Endothelial cell (in vitro differentiated cells): ENCODE measurements at places on chromosomes 5 and 9.

- no peak for DNase-seq
Observed at GRCh38 chr9:93813221-93814076, 141.7 kb downstream of the BARX1 start.

DNA sequence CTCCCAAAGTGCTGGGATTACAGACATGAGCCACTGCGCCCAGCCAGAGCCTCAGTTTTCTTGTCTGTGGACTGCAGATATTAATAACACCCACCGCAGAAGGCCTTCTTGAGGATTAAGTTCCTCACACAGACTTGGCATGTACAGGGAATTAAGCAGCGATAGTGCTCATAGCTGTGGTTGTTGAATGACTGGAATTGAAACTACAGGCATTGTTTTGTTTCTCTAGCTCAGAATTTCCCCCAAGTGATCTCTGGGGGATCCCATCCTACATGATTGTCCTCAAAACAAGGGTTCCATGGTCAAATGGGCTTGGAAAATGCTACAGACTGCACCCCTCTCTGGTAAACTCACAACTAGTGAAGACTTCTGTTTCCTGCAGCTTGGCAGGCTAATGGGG lies 44.2 kb upstream of the TDRD7 start:
- no peak for DNase-seq

GRCh38 chr5:5978501-5979376 lies 399.6 kb downstream of the MED10 start:
- no peak for DNase-seq

DNA sequence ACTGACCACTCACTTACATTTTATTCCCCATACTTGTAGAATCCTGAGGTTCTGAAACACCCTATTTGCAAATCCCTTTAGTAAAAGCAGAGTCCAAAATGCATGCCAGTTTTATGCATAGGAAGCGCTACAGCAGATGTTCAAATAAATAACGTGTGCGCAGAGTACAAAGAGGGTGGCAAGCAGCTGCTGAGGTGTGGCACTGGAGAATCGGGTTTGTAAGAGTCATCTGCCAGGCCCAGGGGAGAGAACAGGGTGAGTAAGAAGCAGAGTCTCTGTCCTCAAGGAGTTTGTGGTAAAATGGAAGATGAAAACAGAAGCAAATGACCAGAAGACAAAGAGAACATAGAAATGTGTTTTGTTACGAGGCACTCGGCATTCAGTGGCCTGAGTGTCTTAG lies 288.8 kb downstream of the GLIS3 start:
- DNase-seq: no peak

DNA sequence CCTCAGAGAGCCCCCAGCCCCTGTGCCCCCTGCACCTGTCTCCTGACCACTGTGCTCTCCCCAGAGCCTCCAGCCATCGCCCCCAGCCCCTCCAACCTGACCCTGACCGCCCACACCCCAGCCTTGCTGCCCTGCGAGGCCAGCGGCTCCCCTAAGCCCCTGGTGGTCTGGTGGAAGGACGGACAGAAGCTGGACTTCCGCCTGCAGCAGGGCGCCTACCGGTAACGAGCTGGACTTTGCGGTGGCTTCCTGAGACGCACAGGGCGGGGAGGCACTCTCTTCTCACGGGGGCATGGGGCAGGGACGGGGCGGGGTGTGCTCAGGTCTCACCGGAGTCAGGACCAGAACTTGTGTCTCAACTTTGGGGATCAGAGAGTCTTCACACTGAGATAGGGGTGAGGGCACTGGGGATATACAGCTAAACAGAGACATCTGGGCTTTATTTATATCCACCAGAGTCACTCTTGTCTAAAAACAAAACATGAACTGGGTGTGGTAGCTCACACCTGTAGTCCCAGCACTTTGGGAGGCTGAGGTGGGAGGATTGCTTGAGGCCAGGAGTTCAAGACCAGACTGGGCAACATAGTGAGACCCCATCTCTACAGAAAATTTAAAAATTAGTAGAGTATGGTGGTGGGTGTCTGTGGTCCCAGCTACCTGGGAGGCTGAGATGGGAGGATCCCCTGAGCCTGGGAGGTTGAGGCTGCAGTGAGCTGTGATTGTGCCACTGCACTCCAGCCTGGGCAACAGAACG lies 46.1 kb upstream of the ASS1 start:
- DNase-seq: no peak

DNA sequence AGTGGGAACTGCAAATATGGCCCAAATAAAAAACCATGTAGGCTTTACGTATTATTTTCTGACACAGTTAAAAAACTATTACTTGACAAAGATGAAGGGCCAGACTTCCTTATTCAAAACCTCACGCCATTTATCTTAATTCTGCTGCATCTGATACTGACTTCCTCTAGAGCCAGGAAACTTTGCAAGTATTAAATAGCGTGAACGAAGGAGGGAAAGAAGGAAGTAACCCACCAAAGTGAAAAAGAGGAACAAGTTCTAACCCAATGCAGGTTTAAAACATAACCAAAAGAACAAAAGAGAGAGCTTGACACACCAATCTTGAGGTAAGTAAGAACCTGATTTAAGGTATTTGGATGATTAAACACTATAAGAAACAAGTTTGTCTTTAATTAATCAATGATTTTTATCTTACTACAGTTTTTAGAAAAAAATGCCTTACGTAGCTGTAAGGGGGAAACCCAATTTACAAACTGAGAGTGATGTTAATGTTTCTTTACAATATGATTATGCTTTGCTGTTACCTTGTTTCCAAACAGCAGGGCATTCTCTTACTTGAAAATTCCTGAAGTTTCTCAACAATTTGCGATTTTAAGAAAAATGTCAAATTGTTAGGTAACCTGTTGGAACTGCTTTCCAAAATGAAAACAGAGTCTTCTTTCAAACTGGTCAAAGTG lies at the start of gene GAPT:
Gene GAPT, plus strand, starts transcription at position 220 of the 677 bp plus-strand sequence. CDS start 3,102 bp downstream, outside the sequence.
- DNase-seq: no peak

GRCh38 chr5:74034733-74035132 lies 408.7 kb downstream of the ARHGEF28 start:
- DNase-seq: no peak

- DNase-seq: no peak
Observed at GRCh38 chr9:76629205-76629990, 134.8 kb upstream of the PCA3 start.
